Renal cortex interstitium (tissue), 15 donors: ENCODE measurements at places on chromosomes 13 and 19. TPM values are rescaled to one million over a fixed set of nuclear protein-coding genes. Genes with fewer than 3 reads are reported as not detected.

Gene WDR62
- 6.2 TPM for polyA plus RNA-seq

DNA sequence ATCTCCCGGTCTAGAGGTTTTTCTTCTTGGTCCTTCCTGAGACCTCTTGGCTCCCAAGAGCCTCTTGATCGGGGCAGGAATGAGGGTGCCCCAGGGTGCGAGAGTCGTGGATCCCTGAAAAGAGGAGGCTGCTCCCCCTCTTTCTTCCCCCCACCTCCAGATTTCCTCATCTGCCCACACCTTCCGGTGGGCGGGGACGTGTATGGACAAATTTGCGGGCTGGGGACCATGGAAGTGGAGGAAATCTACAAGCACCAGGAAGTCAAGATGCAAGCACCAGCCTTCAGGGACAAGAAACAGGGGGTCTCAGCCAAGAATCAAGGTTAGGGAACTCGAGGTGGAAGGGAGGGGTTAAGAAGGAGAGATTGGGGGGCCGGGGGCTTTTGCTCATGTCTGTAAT, at the start of gene MCEMP1:
TSS of gene MCEMP1 (plus strand) at position 237 of the 400 bp plus-strand sequence. CDS start at position 268, 31 bp downstream.
- no peak for DNase-seq

GRCh38 chr19:825897-826644, 1.6 kb upstream of the AZU1 start:
- no peak for DNase-seq

GRCh38 chr13:94886191-94886590, 173.8 kb upstream of the SOX21 start:
- no peak for DNase-seq

DNA sequence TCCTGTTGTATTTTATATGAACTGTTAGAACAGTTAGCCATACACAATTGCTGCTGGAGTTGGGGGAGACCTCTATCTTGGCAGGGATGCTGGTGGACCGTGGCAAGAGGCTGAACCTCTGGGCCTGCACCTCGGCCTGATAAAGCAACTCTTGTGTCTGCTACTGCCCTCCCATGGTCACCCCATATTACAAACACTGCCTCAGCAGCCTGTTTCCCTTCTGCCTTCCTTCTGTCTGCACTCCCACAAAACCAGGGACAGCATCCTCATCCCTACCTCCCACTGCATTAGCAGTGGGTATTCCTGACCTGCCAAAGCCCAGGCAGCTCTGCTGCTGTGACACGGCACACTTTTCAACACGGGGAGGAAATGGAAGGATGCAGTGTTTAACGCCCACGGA, 456.4 kb downstream of the FGF14 start:
- DNase-seq: no peak
